WTC11 (cell line): ENCODE measurements at places on chromosomes 16 and 17.

DNA sequence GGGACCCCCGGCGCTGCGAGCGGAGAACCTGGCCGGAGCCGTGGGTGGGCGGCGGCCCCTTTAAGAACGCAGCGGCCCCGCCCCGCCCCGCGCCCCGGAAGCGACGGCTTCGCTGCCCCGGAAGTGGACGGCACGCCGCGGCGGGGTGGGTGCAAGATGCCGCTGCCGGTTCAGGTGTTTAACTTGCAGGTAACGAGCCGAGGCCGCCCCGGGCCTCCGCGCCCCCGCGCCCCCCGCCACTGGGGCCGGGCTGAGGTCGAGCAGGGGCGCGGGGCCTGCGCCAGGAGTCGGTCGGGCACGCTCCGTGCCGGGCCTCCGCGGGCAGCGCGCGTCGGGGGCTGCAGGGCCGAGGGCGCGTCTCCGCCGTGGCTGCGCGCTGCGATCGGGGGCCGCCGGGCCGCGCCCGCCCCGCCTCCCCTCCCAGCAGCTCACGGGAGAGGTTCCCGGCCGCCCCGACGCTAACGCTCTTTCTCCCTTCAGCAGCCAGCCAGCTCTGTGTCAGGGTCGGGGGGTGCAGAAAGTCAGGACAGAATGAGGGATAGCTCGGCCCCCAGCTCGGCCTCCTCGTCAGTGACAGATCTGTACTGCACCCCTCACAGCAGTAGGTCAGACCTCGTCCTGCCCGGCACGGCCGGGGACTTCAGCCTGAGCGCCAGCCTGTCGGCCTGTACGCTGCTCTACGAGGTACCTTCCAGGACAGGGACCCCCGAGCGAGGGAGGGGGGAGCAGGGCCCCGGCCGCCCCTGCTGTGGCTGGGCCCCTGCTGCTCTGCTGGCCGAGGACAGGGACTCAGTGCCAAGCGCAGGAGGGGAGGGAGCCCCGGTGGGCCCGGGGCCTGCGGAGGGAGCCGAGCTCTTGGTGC, at the start of the genes GPS1 and RFNG:
Gene GPS1, plus strand, starts transcription at position 123 of the 862 bp plus-strand sequence. Its CDS starts 34 bp downstream, at position 157.
Gene RFNG, minus strand, starts transcription at position 36 of the 862 bp plus-strand sequence. CDS start 45 bp downstream, outside the sequence.
- H3K4me1 ChIP-seq, result peaks cover 4% of the 10 kb centered on the region
- peaks cover 13% of the 10 kb centered on the region; the same call in 1 of the 2 replicates for H3K36me3 ChIP-seq
- H3K4me3 ChIP-seq, result peak within 1 kb of the TSS; percentile 89
- H3K27ac ChIP-seq, result peak within 1 kb of the TSS; percentile 79

DNA sequence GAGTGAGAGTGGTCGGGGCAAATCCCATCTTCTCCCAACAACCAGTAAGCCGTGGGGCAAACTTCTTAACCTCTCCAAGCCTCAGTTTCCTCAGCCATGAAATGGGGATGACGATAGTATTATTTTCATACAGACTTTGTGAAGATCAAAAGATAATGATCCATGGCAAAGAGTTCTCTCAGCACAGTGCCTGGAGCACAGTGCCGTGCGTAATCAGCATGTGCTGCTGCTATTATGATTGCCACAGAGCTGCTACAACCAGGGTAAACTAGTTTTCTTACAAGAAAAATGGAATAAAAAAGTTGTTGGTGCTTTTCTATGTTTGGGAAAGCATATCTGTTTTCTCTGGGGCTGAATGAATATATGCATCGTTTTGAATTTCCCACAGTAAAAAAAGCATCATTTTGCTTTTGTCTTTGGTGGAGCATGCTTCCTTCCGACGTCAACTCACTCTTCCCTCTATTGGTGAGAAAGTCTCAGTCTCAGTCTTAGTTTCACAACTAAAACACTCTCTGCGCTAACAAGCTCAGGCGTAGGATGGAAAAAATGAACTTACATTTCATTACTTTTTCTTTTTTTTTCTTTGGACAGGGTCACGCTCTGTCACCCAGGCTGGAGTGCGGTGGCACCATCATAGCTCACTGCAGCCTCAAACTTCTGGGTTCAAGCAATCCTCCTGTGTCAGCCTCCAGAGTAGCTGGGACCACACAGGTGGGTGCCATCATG, 37.2 kb downstream of the CDK5R1 start:
- no peak for DNase-seq
- peaks cover 4% of the 10 kb centered on the region; the same call in 1 of the 2 replicates for H3K27me3 ChIP-seq
- H3K36me3 ChIP-seq, result no peaks in the 10 kb centered on the region

DNA sequence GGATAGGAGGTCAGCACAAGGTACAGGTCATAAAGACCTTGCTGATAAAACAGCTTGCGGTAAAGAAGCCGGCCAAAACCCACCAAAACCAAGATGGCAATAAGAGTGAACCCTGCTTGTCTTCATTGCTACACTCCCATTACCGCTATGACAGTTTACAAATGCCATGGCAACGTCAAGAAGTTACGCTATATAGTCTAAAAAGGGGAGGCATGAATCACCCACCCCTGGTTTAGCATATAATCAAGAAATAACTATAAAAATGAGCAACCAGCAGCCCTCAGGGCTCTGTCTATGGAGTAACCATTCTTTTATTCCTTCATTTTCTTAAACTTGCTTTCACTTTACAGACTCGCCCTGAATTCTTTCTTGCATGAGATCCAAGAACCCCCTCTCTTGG, 1.0 kb upstream of the HSBP1 start:
- no peak overlapping the region for H3K4me3 ChIP-seq
- H3K27ac ChIP-seq, result no peak overlapping the region
- peaks cover 29% of the 10 kb centered on the region for H3K36me3 ChIP-seq

DNA sequence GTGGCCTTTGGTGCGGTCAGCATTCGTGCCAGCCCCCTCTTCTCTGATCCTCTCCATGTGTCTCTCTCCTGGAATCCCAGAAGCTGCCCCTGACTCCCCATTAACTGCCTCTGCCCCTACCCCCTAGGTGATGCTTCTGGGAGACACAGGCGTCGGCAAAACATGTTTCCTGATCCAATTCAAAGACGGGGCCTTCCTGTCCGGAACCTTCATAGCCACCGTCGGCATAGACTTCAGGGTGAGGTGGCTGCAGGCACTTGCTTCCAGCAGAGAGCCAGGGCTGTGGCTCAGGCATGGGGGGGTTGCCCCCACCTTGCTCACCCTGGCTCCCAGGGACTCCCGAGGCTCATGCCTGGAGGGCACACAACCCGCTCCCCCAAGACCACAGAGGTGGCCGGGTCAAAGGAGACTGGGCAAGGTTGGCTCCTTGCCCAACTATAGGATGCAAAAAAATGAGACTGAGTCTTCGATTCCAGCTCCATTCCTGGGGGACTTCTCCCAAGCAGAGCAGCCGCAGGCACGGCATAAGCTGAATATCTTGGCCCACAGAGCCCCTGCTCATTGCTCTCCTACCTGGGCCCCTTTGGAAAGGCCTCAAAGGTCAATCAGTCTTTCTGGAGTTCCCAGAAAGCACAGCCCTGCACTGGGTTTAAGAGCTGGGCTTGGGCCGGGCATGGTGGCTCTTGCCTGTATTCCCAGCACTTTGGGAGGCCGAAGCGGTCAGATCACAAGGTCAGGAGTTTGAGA, 3.8 kb downstream of the RAB37 start:
- no peak overlapping the region for H3K27ac ChIP-seq
- no peaks in the 10 kb centered on the region for H3K36me3 ChIP-seq
- H3K4me3 ChIP-seq, result no peak overlapping the region
- DNase-seq, result no peak
- H3K27me3 ChIP-seq, result peaks cover 12% of the 10 kb centered on the region
- H3K4me1 ChIP-seq, result peaks cover 45% of the 10 kb centered on the region

GRCh38 chr17:7019367-7019766, 3.5 kb upstream of the BCL6B start:
- 0 out of 2 replicates have a peak overlapping the region, but pooled peaks have one; percentile 45 for H3K27ac ChIP-seq
- DNase-seq, result no peak
- H3K4me1 ChIP-seq, result peaks cover 55% of the 10 kb centered on the region

GRCh38 chr17:72182371-72182873, 61.6 kb downstream of the SOX9 start:
- no peaks in the 10 kb centered on the region for H3K36me3 ChIP-seq
- no peaks in the 10 kb centered on the region; the same call in 1 of the 2 replicates for H3K27me3 ChIP-seq
- no peak overlapping the region for H3K27ac ChIP-seq
- peaks cover 33% of the 10 kb centered on the region for H3K4me1 ChIP-seq
- no peak overlapping the region for H3K4me3 ChIP-seq

- no peak overlapping the region for H3K27ac ChIP-seq
- H3K27me3 ChIP-seq, result peaks cover 17% of the 10 kb centered on the region
- H3K4me1 ChIP-seq, result peaks cover 5% of the 10 kb centered on the region
- no peaks in the 10 kb centered on the region for H3K36me3 ChIP-seq
- H3K4me3 ChIP-seq, result no peak overlapping the region
Observed at GRCh38 chr17:8025176-8025911, 13.5 kb upstream of the ALOX15B start.

- no peak overlapping the region for H3K27ac ChIP-seq
- H3K4me3 ChIP-seq, result no peak overlapping the region
- H3K27me3 ChIP-seq, result no peaks in the 10 kb centered on the region
- H3K4me1 ChIP-seq, result no peaks in the 10 kb centered on the region
- no peak for DNase-seq
Observed at GRCh38 chr16:63596716-63597115, 1525.1 kb downstream of the CDH11 start.

- no peaks in the 10 kb centered on the region for H3K36me3 ChIP-seq
- H3K27ac ChIP-seq, result no peak overlapping the region
- H3K4me1 ChIP-seq, result peaks cover 4% of the 10 kb centered on the region
- no peaks in the 10 kb centered on the region; the same call in 1 of the 2 replicates for H3K27me3 ChIP-seq
- DNase-seq, result no peak
- H3K4me3 ChIP-seq, result no peak overlapping the region
Observed at GRCh38 chr17:79857095-79857494, 17.9 kb upstream of the CBX4 start.

DNA sequence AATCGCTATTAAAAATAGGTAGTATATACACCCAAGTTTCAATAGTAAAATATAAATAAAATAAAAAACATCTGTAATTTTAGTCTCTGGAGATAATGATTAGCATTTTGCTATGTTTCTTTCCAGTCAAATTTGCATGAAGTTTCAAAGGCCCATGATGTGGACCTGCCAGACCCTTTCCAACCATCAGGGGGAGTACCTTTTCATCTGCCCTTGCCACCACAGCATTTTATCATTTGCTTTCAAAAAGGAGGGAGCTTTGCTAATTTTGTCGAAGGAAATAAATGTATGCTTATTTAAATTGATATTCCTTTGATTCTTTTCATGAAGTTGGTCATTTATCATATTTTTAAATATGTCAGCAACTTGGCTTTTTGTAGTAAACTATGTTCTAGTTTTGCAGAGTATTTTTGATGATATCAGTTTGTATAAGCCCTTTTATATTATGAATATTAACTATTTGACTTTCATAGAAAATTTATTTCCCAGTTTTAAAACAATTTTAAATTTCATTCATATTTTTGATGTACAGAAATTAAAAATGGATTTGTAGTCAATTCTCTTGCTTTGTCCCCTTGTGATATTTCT, 115.2 kb upstream of the NETO2 start:
- no peaks in the 10 kb centered on the region for H3K27me3 ChIP-seq
- H3K4me1 ChIP-seq, result no peaks in the 10 kb centered on the region
- H3K36me3 ChIP-seq, result no peaks in the 10 kb centered on the region; the same call in 1 of the 2 replicates
- H3K27ac ChIP-seq, result no peak overlapping the region
- DNase-seq, result peak; percentile 29

DNA sequence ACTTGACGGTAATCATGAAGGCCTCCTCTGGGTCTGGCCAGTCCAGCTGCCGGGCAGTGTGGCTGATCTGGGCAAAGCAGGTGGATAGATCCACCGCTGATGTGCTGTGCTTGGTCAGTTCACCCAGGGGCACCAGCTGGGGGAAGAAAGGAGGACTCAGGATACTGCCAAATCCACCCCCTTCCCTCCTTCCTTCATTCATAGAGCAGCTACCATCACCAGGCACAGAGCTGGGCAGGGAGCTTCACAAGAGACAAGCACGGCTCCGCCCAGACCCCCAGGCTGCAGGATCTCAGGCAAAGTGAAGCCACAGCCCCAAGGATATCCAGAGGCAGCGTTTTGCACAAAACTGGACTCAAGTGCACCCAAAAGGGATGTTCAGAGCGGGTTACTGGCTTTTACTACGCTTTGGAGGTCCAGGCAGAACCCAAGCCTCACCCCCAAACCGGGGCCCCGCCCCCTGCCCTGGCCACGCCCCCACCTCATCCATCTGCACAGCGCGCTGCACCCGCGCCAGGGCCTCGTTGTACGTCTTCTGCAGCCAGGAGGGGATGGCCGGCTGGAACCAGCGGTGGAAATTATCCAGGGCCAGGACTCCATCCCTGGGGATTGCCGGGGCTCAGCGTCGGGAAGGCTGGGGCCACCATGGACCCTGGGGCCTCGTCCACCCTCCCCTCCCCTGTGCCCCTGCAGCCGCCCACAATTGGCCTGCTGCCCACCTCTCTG, 9.1 kb downstream of the UNC13D start:
- H3K27me3 ChIP-seq, result no peaks in the 10 kb centered on the region
- peak; percentile 66 for DNase-seq
- H3K36me3 ChIP-seq, result no peaks in the 10 kb centered on the region
- H3K27ac ChIP-seq, result no peak overlapping the region
- H3K4me3 ChIP-seq, result no peak overlapping the region

GRCh38 chr17:40151414-40151963, 11.2 kb downstream of the CASC3 start:
- H3K4me3 ChIP-seq, result no peak overlapping the region
- DNase-seq, result no peak
- H3K4me1 ChIP-seq, result no peaks in the 10 kb centered on the region
- peak overlapping the region; percentile 45; the same call in 1 of the 2 replicates for H3K27ac ChIP-seq
- no peaks in the 10 kb centered on the region for H3K27me3 ChIP-seq

DNA sequence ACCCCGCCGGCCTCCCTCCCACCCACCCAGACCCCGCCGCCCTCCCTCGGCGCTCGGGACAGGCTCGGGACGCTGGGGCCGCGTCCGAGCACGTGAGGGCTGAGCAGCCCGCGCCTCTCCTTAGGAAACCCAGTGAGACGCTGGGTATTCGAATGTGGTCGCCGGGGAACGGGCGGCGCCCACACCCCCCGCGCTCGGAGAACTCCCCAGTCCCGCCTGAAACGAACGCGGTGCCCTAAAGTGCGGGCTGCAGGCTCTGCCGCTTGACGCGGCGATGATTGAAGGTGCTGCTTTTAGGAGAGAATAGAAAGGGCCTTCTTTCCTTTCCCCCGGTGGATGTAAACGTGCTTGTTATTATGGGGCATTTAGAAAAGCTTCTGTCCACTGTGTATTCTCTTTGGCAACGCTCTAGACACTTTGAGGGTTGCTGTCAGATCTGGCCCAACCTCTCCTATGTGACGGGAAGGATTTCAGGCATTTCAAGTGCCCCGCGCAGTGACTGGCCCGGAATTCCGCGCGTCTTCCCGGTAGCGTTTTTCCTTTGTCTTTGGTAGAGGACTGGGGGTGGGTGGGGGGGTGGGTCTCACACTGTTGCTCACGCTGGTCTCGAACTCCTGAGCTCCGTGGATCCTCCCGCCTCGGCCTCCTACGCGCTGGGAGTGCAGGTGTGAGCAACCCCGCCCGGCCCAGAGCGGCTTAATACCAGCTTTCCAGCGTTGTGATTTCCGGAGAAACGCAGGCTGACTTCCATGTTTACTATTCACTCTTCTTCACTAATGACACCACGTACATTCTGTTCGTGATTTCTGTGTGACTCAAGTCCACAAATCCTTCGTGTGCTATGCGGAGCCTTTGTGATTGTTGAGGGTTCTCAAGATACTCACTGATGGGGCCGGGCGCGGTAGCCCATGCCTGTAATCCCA, 21.8 kb upstream of the FOXK2 start:
- H3K4me1 ChIP-seq, result peaks cover 20% of the 10 kb centered on the region
- peak; percentile 47 for DNase-seq
- H3K27me3 ChIP-seq, result peaks cover 55% of the 10 kb centered on the region
- H3K27ac ChIP-seq, result no peak overlapping the region
- no peaks in the 10 kb centered on the region for H3K36me3 ChIP-seq

- no peak overlapping the region for H3K4me3 ChIP-seq
- peaks cover 16% of the 10 kb centered on the region for H3K4me1 ChIP-seq
- no peaks in the 10 kb centered on the region; the same call in 1 of the 2 replicates for H3K27me3 ChIP-seq
- DNase-seq, result no peak
- no peaks in the 10 kb centered on the region for H3K36me3 ChIP-seq
Observed at GRCh38 chr16:82715160-82715559, 88.4 kb downstream of the CDH13 start.
